ENCODE measurements at places on chromosomes 2 and 18.
A peak's percentile ranks its signal among the peaks of the same experiment; 100 is the strongest.

GRCh38 chr2:58341047-58341446 lies 99.9 kb upstream of the FANCL start:
- DNase-seq: no peak

DNA sequence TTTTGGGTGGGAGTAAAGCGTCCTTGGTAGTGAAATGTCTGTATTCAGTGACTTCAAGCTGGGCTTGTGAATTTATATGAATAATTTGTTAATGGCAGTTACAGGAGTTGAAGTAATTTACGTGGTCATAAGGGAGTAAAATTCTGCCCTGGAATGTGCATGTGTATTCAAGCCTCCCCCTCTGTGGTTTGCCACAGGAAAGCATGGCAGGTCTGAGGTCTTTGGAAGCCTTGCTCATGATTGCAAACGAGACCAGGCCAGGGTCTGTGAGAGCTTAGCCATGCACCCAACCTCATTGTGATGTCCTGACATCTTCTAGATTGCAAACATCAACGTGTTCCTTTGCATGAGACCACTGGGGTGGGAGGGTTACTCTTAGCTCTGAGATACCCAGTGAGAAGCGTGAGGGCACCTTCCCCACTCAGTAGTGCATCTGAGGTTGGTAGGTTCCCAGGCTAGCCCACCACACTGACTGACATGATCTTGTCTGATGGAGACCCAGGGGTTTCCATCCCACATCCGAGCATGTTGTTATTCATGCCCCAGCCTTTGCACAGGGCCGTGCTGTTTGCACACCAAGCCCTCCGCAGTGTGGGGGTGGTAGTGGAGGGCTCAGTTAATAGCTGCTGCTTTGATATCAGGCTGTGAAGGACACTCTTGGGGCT lies 216.5 kb downstream of the KLHL29 start:
- no peak for DNase-seq

DNA sequence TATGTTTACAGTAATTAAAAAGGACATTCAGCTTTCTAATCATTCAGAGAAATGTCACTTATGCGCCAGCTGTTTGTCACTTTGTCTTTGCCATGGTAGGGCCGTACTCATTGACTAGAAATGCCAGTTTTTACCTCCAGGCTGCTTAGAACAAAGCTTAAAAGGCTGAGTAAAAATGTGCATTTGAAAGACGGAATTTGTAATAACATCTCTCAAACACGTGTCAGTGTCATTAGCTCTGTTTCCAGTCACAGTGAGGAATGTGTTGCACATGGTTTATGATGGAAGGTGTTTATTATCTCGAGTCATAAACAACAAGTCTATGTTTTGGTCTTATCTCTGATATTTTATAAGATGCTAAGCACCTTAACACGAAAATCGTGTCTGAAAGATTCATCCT lies 118.2 kb downstream of the SNTG2 start:
- no peak for DNase-seq

GRCh38 chr2:53826587-53827397 lies 33.0 kb downstream of the GPR75 start:
- DNase-seq: peak; percentile 74

DNA sequence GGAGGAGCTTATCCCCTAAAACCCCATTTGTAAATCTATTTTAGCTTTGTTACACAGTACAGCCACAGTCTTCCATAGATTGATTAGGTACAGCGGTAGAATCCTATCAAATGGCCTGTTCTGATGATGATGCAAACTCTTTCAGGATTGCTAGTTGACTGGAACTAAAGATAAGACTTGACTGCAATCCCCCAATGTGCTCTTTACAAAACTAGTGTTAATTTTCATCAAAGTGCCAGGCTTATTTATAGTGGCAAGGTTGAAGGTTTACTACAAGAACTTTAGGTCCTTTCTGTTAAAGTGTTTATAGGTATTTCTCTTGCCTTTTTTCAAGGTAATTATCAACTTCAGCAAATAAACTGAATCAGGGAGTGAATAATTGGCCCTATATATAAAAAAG lies 9.0 kb upstream of the OTX1 start:
- DNase-seq: no peak

DNA sequence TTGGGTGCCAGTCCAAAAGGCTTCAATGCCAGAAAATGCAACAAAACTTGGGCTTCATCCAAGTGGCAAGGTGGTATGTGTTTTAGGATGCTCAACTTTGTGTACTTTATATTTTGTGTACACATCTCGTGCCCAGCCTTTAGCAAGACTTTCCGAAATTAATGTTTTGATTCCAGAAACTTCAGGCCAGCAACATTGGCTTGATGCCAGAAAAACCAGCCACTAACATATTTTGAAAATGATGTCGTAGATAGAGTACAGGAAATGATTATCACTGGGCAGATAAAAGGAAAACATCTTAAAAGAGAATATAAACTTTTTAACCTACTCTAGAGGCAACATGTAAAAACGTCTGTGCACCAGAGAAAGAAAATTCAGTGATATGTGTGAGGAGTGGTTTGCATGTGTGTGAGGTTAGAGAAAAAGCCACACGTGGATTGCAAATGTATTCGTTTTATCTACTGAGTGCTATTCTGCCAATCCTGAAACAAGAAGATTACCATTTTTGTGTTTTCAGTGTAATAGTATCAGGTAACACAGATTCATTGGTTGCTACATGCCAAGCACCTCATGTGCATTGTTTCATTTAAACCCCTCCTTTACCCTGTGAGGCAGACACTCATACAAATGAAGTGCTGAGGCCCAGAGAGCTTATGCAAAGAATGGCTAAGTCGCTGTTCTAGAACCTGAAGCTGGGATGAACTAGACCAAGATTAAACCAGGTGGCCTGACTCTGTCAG lies 264.8 kb downstream of the C1D start:
- DNase-seq: no peak
